SJSA1 (cell line): ENCODE measurements at places on chromosomes 7 and 10. TPM values are rescaled to one million over a fixed set of nuclear protein-coding genes. Genes with fewer than 3 reads are reported as not detected.

Gene LIMK1
- 38.1 and 60.5 TPM in 2 replicates for total RNA-seq

Gene HOXA7
- 0.09 and 2.9 TPM in 2 replicates for total RNA-seq

Gene NEBL
- total RNA-seq = 0.22 and 0.66 TPM in 2 replicates

Gene SLC29A4
- total RNA-seq = 8.1 and 8.7 TPM in 2 replicates

Gene ZNF365
- total RNA-seq = 1.4 and 3.0 TPM in 2 replicates

Gene GARIN1A
- 0.68 TPM in 1 of 2 replicates, not detected in the other for total RNA-seq

Gene HOXA9
- total RNA-seq = 7.0 and 16.3 TPM in 2 replicates

Gene SUN3
- total RNA-seq = 17.0 and 24.4 TPM in 2 replicates

Gene RAB18
- total RNA-seq = 53.0 and 71.6 TPM in 2 replicates

Gene MYPN
- under 0.01 and 0.39 TPM in 2 replicates for total RNA-seq

- peaks cover 53% of the 10 kb centered on the region for H3K4me1 ChIP-seq
- H3K36me3 ChIP-seq = peaks cover 53% of the 10 kb centered on the region
- peak overlapping the region; percentile 97 for H3K4me3 ChIP-seq
- no peak for DNase-seq
These were observed 1.3 kb downstream of the SH2B2 start for GRCh38 chr7:102287981-102288278.

- H3K4me1 ChIP-seq = no peaks in the 10 kb centered on the region
- H3K27ac ChIP-seq = no peak overlapping the region
- no peaks in the 10 kb centered on the region for H3K27me3 ChIP-seq
These were observed 42.9 kb upstream of the PDZD8 start for GRCh38 chr10:117418121-117418520.

- no peaks in the 10 kb centered on the region for H3K4me1 ChIP-seq
- no peak overlapping the region for H3K27ac ChIP-seq
- no peak for DNase-seq
- no peaks in the 10 kb centered on the region for H3K27me3 ChIP-seq
- no peaks in the 10 kb centered on the region for H3K36me3 ChIP-seq
- H3K4me3 ChIP-seq = no peak overlapping the region
These were observed 1015.2 kb upstream of the PHF14 start for GRCh38 chr7:9958486-9958885.

GRCh38 chr7:138814816-138815332 lies 16.9 kb upstream of the ATP6V0A4 start:
- H3K4me1 ChIP-seq = no peaks in the 10 kb centered on the region
- H3K27ac ChIP-seq = no peak overlapping the region
- H3K4me3 ChIP-seq = no peak overlapping the region

- DNase-seq = no peak
- H3K36me3 ChIP-seq = no peaks in the 10 kb centered on the region
- H3K27ac ChIP-seq = no peak overlapping the region
- no peak overlapping the region for H3K4me3 ChIP-seq
These were observed 91.9 kb upstream of the GHITM start for GRCh38 chr10:84047258-84048010.

DNA sequence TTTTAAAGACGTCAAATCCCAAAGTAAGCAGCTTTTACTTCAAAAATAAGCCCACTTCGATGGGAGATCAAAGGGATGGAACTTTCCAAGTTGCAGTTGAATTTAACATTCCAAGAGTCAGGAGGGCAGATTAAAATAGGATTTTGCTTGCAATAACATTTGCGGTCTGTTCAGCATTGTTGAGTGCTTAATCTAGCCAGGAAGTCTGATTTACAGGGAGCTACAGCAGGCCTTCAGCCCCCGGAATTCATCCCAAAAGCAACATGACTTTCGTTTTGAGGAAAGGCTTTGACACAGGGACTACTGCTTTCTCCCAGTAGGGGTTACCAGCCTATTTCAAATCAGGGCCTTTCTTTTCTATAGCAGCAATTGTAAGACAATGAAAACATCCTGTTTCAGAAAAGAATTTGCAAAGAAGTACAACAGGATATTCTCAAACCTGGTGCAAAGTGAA lies 279.6 kb upstream of the PITRM1 start:
- H3K4me3 ChIP-seq = peak overlapping the region; percentile 4
- H3K4me1 ChIP-seq = peaks cover 54% of the 10 kb centered on the region
- peak; percentile 88 for DNase-seq
- H3K36me3 ChIP-seq = no peaks in the 10 kb centered on the region
- peak overlapping the region; percentile 99 for H3K27ac ChIP-seq

GRCh38 chr10:3046981-3047547 lies 20.3 kb upstream of the PFKP start:
- peaks cover 57% of the 10 kb centered on the region for H3K4me1 ChIP-seq
- H3K27ac ChIP-seq = no peak overlapping the region
- DNase-seq = no peak
- H3K36me3 ChIP-seq = no peaks in the 10 kb centered on the region

- no peak overlapping the region for H3K27ac ChIP-seq
- no peak overlapping the region for H3K4me3 ChIP-seq
- no peaks in the 10 kb centered on the region for H3K27me3 ChIP-seq
- no peak for DNase-seq
- peaks cover 4% of the 10 kb centered on the region for H3K36me3 ChIP-seq
These were observed 23.8 kb downstream of the CROT start for GRCh38 chr7:87369216-87369615.

DNA sequence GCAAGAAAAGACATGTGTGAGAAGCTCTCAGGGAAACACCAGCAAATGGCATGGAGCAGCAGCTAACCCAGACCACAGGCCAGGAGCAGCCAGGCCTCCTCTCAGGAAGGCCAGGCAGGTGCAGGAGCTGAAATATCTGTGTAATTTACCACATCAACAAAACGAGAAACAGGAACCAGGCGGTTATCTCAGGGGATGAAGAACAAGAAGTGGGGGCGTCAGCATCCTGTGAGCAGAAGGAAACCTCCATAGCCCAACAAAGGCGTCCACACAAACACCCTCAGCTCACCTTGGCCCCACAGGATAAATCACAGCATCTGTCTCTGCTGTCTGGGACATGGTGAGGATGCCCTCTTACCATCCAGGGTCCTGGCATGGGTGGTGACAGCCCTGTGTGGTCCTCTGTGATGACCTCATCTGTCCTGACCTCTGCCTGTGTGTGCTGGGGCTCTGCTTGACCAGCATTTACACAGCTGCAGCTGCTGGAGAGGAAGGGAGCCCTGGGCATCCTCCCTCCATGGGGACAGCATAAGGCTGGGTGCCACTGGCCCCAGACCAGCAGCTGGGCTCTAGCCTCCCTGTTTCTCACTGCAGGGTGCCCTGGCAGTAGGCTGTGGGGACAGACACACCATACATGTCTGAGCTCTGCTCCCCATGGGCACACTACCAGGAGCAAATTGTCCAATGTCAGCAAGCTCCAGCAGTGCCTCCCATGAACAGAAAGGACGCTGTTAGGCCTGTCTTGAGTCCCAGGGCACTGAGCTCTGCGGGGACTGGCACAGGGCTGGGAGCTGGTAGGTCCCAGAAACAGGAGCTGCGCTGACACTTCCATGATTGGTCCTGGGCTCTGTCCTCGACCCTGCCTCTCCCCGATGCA lies 34.6 kb downstream of the ANXA8 start:
- no peak overlapping the region for H3K27ac ChIP-seq
- DNase-seq = no peak
- no peaks in the 10 kb centered on the region for H3K27me3 ChIP-seq
- no peaks in the 10 kb centered on the region for H3K36me3 ChIP-seq
- H3K4me3 ChIP-seq = no peak overlapping the region
- H3K4me1 ChIP-seq = peaks cover 4% of the 10 kb centered on the region

DNA sequence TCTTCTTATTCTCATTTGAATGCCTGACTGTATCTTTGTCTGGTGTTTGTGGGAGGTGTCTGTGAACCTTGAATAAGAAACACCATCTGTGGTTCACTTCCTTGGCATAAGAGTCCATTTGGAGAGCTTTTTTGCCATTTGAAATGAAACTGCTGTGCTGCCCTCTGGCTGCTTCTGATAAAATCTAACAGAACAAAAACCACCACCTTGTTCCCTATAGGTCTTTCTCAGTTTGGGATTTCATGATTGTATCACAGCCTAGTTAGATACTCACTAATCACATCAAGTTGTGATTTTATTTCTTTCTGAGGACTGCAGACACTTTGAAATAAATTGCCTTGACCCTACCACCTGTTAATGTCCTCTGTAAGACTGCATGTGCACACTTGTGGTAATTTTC lies 102.7 kb upstream of the FAM13C start:
- no peak overlapping the region for H3K27ac ChIP-seq
- no peaks in the 10 kb centered on the region for H3K27me3 ChIP-seq
- H3K4me1 ChIP-seq = no peaks in the 10 kb centered on the region
- DNase-seq = no peak
- H3K4me3 ChIP-seq = no peak overlapping the region

DNA sequence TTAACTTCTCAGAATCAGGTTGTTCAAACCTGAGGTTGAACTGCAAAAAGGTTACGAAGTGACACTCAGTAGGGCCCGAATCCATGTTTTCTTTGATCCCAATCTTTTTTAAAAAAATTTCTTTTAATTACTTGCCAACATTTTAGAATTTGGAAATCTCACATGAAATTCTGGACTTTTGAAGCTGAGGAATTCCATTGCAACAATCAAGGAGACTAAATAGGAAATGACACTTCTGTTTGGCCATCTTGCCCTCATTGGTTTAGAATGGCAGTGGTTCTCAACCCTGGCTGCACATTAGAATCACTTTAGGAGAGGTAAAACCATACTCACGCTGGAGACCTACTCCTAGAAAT lies 471 bp upstream of the TOMM7 start:
- H3K36me3 ChIP-seq = peaks cover 7% of the 10 kb centered on the region; the same call in 1 of the 2 replicates
- peak overlapping the region; percentile 75 for H3K27ac ChIP-seq
- H3K4me1 ChIP-seq = peaks cover 12% of the 10 kb centered on the region
- no peaks in the 10 kb centered on the region for H3K27me3 ChIP-seq
- DNase-seq = no peak

GRCh38 chr7:51295440-51296245 lies 21.0 kb downstream of the COBL start:
- H3K4me3 ChIP-seq = no peak overlapping the region
- no peaks in the 10 kb centered on the region for H3K4me1 ChIP-seq
- no peak for DNase-seq
- no peaks in the 10 kb centered on the region for H3K27me3 ChIP-seq

GRCh38 chr10:47182934-47183703 lies 116.9 kb upstream of the GDF10 start:
- H3K4me1 ChIP-seq = no peaks in the 10 kb centered on the region
- DNase-seq = no peak
- no peak overlapping the region for H3K27ac ChIP-seq
- H3K27me3 ChIP-seq = no peaks in the 10 kb centered on the region
- no peak overlapping the region for H3K4me3 ChIP-seq

DNA sequence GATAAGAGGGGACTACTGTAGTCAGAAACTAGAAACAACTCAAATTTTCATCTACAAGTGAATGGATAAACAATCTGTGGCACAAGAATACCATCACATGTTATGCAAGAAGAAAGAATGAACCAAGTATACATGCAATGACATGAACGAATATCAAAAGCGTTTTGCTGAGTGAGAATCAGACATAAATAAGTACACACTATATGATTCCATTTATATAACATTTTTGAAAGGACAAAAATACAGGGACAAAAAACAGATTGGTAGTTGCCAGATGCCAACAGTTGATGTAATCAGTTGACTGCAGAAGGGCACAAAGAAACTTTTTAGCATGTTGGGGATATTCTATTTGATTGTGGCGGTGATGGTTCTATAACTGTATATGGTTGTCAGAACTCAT lies 33.6 kb downstream of the CTNNA3 start:
- no peak overlapping the region for H3K27ac ChIP-seq
- no peak for DNase-seq
- H3K4me1 ChIP-seq = no peaks in the 10 kb centered on the region
- H3K4me3 ChIP-seq = no peak overlapping the region

- H3K27me3 ChIP-seq = no peaks in the 10 kb centered on the region
- H3K4me3 ChIP-seq = no peak overlapping the region
- peaks cover 8% of the 10 kb centered on the region for H3K36me3 ChIP-seq
These were observed 9.0 kb upstream of the SLC13A1 start for GRCh38 chr7:123208793-123209192.

DNA sequence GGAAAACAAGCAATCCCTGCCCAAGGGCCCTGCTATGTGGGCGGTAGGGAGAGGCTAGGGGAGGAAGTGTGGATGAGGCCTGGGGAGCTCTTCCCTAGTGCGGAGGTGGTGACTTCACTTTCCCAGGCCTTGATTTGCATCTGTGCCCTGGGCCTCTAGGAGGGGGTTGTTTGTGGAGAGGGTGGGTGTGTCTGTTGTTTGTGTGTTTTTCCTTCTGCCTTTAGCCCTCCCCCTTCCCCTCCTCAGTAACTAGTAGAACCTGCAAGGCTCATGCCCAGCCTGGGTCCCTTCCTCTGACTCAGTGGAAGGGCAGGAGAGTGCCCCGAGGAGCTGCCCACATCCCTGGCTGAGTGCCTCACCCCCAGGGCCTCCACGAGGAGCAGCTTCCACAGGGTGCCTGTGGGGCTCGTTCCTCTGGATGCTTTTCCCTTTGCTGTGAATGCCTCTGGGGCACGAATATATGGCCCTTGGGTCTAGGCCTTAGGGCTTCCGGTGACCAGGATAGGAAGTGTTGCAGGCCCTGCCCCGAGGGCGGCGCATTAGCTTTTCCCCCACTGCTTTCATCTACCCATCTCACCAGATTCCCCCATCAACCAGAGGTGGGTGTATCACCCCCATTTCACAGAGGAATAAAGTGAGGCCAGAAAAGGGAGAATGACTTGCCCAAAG lies 89.4 kb upstream of the DUSP5 start:
- DNase-seq = peak; percentile 72
- no peaks in the 10 kb centered on the region for H3K36me3 ChIP-seq
- H3K4me3 ChIP-seq = no peak overlapping the region

DNA sequence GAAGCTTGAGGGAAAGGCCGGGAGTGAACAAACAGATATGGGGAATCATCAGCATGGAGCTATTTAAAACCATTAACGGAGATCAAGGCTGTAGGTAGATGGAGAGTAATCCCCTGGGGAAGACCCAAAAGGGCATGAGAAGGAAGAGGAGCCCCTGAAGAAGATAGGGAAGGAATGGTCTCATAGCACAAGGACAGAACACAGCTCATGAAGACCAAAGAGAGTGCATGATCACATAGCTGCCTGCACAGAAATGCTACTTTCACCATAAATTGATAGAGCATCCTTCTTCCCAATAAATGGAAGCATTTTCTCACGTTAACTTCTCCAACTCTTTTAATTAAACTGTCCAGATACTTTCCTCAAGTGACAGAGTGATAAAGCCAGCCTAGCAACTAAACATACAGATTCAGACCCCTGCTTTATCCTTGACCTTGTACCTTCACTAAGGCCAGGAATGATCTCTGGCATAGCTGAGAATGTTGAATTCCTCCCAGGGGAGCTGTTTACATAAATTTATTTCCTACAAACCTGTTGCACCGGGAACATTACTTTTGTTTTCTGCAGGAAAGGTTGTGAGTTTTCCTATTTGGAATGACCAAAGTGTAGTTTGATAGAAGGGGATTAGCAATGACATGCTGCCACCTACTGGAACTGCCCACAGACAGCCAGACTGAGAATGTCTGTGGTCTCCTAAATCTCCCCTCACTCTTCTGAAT lies 110.8 kb upstream of the LRGUK start:
- no peaks in the 10 kb centered on the region for H3K4me1 ChIP-seq
- H3K27ac ChIP-seq = no peak overlapping the region
- no peaks in the 10 kb centered on the region for H3K27me3 ChIP-seq
- H3K4me3 ChIP-seq = no peak overlapping the region
